ENCODE measurements at places on chromosomes 7 and 10.
A peak's percentile ranks its signal among the peaks of the same experiment; 100 is the strongest.

- no peak for DNase-seq
Observed at GRCh38 chr7:70764701-70765208, 367.2 kb upstream of the GALNT17 start.

DNA sequence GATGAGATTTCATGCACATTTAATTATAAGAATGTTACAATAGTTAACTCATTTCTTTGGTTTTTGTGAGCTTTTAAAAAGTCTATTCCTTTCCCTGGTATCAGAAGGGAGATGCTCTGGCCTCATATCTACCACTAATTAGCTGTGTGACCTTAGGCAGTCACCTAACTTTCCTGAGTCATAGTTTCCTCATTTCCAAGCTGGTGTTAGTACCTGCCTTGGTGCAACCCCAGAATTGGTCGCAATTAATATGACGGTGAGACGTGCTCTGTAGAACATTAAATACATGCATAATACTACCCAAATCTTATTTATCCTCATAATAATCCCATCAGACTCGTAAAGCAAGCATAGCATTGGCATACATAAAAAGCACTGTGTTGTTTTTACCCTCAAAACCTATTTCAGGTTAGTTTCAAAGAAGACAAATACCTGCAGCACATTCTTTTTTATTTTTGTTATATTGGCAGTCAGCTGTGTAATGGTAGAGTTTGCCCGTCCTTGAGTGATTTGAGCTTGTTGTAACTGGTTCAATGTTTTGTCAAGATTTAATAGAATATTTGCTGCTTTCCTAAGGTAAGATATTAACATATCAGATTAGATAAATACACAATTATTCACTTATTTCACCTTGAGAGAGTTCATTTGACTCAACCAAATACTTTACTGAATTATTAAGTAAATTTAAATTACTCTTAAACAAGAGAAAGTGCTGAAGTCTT is 31.0 kb upstream of the LAMB1 start:
- DNase-seq, result no peak

GRCh38 chr10:79243181-79244067 is 103.8 kb upstream of the PPIF start:
- DNase-seq, result peak; percentile 82

GRCh38 chr10:104314591-104315485 is 23.4 kb downstream of the ITPRIP start:
- no peak for DNase-seq

- no peak for DNase-seq
Observed at GRCh38 chr10:17427201-17427600, 27.2 kb downstream of the ST8SIA6 start.

DNA sequence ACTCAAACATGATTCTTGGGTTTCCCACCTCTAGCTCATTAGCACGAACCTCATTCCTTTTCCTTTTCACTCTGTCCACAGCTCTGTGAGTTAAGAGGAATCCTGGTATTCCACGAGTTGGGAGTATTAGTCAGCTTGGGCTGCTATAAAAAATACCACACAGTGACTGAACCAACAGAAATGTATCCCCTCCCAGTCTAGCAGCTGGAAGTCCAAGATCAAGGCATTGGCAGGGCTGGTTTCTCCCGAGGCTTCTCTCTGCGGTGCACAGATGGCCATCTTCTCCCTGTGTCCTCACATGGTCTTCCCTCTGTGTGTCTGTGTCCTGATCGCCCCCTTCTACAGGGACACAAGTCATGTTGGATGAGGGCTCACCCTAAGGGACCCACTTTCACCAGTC is 261.6 kb downstream of the TNS3 start:
- DNase-seq, result no peak

DNA sequence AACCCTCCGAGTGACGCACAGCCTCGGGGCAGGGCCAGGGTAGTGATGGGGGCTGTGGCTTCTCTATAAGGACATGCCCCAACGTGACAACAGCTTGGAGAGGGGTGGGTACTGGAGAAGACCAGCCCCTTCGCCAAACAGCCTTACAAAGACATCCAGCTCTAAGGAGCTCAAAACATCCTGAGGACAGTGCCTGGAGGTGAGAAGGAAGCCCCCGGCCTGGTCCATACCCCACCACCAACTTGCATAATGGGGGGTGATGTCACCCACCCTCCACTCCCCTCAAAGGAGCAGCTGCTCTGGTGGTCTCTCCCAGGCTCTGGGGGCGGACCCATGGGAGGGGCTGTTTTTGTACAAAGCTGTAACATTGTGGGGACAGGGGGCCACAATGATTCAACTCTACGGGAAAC is 15.1 kb downstream of the PRSS2 start:
- DNase-seq, result no peak

DNA sequence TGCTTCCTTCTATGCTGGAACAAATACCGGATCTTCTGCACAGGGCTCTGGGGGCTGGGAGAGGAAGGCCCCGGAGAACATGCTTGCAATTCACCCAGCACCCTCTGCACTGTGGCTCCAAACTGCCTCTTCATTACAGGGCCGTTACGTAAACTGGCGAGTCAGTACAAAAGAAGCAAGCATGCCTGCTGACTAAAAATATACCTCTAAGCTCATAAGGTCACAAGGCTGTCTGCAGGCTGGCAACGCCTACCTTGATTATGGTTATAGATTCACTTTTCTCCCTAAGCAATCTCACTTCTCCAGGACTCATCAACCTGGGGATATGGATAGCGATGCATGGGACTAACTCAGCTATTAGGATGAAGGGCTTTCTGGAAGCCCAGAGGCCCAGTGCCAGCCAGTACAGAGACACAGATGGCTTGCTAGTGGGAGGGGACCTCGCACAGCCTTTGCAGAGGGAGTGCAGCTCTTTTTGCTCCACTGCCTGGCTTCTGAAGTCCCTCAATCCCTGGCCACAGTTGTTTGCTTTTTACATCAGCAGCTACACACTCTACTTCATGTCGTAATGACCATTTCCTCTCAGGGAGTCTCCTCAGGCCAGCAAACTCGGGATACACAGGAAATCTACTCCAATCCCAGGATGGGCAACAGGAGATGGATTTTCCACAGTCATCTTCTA is 96.1 kb downstream of the SH3PXD2A start:
- DNase-seq, result peak; percentile 65

GRCh38 chr7:3007696-3008095 is 36.0 kb downstream of the CARD11 start:
- no peak for DNase-seq
